Myocyte (in vitro differentiated cells): ENCODE measurements at places on chromosomes 1 and 21. TPM values are rescaled to one million over a fixed set of nuclear protein-coding genes. Genes with fewer than 3 reads are reported as not detected.
A peak's percentile ranks its signal among the peaks of the same experiment; 100 is the strongest.

DNA sequence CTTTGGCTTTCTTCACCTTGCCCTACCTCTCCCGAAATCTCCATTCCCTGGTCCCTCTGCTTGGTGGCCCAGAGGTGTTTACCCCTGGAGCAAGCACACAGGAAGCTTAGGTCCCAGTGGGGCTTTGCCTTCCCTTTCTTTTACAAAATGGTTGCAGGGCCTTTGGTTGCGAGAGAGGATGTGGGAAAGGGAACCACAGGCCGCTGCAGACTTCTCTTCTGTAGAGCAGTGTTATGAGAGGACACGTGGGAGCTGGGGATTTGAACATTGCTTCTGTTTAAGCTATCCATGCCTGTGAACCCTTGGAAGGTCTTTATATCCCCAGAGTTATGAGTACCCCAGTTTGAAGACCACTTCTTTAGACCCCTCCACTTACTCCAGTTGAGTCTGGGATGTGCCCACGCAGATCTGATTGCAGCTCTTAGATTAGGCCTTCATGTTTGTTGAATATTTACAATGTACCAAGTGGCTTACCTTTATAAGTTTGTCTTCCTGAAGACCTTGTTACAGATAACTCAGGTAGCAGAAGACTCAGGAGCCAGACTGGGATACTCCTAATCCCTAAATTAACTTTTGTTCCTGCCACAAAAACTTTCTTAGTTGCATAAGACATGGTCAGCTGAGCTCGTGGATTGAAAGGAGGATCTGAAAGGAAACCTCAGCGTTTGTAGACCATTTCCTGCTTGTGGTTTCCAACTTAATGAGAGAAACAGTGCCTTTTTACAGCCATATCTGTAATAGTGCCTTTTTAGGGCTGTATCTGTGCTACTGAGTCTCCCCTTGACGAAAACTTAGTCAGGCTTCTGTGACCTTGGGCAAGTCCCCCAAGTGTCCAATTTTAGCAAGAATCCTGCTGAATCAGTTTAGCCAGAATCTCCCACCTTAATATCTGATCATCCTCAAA is 21.9 kb upstream of the IVNS1ABP start:
- no peak for DNase-seq

GRCh38 chr1:65650682-65651081 is 142.0 kb upstream of the PDE4B start:
- DNase-seq: no peak

Gene BTBD19
- 5.4 and 20.8 TPM in 2 replicates for total RNA-seq

Gene PTAFR
- total RNA-seq: not detected in 2 replicates

GRCh38 chr1:212937034-212937433 is 13.3 kb upstream of the VASH2 start:
- no peak for DNase-seq

DNA sequence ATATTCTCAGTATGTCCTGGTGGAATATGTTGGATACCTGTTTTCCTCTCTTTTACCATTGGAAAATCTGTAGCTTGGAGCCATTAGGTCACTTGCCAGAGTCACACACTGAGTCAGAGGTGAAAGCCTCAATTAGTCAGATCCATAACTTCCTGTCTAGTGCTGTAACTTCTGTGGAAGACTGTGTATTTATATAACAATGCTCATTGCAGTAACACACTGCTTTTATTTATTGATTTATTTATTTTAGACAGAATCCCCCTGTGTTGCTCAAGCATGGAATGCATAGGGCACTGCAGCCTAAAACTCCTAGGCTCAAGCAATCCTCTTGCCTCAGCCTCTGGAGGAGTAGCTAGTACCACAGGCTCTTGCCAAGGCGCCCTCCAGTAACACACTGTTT is 1.3 kb upstream of the DOCK7 start:
- peak; percentile 22 for DNase-seq

GRCh38 chr1:225228871-225229303 is 199.0 kb downstream of the LBR start:
- DNase-seq: no peak

DNA sequence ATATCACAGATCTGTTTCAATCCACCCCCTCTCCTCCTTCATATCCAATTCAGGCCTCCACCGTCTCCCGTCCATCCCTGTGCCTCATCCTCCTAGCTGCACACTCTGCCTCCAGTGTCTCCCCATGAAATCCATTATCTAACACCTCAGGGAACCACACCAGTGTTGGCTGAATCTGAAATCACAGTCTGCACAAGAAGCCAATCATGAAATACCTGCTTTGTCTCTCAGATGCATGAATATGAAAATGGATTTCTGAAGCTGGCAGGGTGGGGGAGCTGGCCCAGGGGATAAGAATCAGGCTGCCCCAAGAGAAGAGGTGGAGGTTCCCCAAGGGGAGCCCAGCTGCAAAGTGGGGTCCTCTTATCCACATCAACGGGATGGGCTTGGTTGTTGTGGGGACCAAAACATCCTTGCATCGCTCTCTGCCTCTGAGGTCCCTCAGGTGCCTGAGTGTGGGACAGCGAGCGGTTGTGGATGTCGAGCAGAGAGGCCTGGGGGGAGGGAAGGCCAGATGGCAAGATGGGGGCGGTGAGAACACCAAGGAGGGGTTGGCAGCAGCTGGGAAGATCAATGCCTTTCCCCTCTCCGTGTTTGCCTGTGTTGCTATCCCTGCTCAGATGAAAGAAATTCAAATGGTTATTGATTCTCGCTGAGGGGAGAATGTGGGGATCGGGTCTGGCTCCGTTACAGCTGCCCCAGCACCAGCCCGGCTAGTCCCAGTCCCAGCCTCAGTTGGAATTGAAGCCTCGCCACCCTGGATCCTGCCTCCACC is 237.3 kb upstream of the POU3F1 start:
- DNase-seq: no peak

Gene OR2T29
- total RNA-seq: not detected in 2 replicates

Gene LRRC53
- total RNA-seq: 0.10 and 0.11 TPM in 2 replicates

Gene MMEL1
- 0.10 and 0.37 TPM in 2 replicates for total RNA-seq

Gene FMO5
- 0.99 and 2.6 TPM in 2 replicates for total RNA-seq

Gene OLFM3
- total RNA-seq: not detected in 2 replicates

Gene LCE2A
- not detected in 2 replicates for total RNA-seq

DNA sequence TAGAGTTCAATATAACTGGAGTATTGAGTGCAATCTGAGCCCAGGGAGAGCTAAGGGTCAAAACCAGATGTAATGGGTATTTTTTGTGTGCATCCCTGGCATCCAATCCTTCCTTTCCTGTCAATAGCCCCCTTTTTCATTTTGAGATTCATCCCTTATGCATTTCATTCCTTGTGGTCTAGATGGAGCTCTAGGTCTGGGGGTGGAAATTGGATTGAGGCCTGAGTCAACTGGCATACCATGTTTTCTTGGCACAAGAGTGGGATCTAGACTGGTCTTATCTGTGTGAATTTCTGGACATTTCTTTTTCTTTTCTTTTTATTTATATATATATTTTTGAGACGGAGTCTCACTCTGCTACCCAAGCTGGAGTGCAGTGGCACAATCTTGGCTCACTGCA is 67.3 kb upstream of the RAB3GAP2 start:
- no peak for DNase-seq

DNA sequence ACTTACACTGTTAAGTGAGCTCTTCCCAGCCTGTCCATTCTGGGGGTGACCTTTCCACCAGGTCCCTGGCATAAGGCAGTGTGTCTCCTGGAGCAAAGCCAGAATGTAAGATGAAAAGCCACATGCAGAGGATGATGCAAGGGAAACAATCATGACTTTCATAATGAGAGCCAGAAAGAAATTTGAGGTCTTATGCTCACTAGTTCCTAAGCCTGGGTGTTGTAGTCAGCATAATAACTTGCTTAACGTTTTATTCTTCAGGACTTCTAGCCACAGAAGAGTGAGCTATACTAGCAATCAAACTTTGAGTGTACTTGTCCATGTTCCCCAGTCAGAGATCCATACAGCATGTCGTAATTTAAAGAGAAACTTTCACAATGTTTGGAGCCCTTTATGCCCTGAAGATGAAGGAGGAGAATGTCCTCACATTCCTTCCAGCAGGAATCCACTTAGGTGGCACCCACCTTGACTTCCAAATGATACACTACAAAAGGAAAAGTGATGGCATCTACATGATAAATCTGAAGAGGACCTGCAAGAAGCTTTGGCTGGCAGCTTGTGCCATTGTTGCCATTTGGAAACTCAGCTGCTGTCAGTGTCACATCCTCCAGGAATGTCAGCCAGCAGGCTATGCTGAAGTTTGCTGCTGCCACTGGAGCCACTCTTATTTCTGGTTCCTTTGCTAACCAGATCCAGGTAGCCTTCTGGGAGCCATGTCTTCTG is 60.5 kb upstream of the FOXD3 start:
- DNase-seq: peak; percentile 9

DNA sequence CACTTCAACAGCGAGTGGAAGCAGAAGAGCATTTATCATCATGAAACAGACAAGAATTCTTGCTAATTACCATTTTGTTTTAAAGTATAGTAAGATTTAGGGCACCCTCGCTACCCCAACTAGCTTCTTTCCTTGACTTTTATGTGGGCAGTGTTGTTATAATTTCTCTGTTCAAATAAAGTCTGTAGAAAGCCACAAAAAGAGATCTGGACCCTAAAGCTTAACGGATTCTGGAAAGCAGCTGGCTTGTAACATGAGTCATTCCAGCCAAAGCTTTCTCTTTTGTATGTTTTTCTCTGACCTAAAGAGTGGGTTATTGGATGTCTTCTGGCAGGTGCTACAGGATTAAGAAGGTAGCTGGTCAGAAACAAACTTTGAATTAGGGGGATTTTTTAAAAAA is 37.4 kb downstream of the RUNX1 start:
- peak; percentile 64 for DNase-seq

DNA sequence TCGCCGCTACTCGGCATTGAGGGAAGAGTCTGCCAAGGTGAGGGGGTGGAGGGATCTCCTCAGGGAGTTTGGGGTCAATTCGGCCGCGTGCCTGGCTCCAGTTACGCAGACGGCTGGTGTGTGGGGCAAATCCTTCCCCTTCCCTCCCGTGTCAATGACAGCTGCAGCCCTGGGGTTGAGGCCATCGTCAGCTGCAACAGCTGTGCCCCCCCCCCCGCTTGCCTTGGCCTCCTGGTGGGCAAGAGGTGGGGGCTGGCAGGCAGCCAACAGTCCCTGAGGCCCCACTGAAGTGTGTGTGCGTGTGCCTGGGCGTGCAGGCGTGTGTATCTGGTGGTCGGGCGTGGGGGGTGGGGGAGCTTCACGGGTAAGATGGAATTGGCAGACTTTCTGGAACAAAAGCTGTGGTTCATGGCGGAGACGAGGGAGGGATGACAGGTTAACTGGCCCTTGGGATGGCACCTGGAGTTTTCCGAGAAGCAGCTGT is 25.6 kb downstream of the PPFIA4 start:
- DNase-seq: peak; percentile 95

Gene PLPPR5
- total RNA-seq: 0.10 TPM in 1 of 2 replicates, not detected in the other

Gene FCN3
- total RNA-seq: not detected in 2 replicates

Gene DNAJC28
- total RNA-seq: 3.3 and 3.5 TPM in 2 replicates

DNA sequence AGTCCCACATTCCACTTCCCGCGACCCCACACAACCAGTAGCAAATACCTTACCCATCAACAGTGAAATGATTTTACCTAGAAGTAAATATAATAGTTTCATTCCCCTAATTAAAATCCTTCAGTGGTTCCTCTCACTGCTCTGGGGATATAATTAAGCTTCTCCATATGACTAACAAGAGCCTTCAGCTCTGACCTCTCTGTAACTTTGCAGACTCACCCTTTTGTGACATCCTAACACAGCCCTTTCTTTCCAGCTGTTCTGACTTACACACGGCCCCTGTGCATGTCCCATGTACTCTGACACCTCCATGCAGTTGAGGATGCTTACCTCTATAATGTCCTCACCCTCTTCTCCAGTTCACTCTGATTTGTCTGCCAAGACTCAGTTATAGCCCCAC is 137.3 kb upstream of the SPAG17 start:
- DNase-seq: no peak

GRCh38 chr1:40823983-40824382 is 38.2 kb downstream of the CITED4 start:
- no peak for DNase-seq
